Fibroblast of skin of left biceps (primary cell): ENCODE measurements at places on chromosomes 5 and 9.

GRCh38 chr9:88571419-88571818 lies 36.4 kb downstream of the NXNL2 start:
- no peak for DNase-seq

DNA sequence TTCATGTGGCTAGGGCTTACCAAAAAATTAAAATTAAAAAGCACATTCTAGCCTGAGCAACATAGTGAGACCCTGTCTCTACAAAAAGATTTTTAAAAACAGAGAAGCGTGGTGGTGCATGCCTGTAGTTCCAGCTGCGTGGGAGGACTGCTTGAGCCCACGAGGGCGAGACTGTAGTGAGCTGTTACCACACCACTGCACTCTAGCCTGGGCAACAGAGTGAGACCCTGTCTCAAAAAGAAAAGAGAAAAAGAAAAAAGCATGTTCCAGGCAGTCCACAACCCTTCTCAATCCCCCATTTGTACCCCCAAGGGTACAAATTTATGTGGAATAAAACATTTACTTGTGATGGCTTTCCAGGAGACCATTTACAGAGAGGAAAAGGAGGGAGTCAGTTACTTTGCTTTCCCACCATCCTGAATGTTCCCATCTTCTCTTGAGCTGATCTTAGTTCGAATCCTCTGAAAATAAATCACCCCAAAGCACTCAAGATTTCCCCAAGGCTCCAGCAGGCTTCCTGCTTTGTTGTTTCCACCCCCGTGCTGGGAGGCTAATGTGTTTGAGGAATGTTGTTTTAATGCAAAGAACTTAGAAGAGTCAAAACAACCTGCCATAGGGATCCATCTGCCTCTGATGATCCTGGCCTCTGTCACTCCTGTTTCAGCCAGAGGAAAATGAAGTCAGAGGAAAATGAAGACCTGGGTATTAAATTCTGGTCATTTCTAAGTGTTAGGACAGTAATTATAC lies 384.7 kb downstream of the BNC2 start:
- DNase-seq: no peak

- no peak for DNase-seq
Measured at GRCh38 chr5:144844086-144844485, 673.4 kb downstream of the KCTD16 start.

DNA sequence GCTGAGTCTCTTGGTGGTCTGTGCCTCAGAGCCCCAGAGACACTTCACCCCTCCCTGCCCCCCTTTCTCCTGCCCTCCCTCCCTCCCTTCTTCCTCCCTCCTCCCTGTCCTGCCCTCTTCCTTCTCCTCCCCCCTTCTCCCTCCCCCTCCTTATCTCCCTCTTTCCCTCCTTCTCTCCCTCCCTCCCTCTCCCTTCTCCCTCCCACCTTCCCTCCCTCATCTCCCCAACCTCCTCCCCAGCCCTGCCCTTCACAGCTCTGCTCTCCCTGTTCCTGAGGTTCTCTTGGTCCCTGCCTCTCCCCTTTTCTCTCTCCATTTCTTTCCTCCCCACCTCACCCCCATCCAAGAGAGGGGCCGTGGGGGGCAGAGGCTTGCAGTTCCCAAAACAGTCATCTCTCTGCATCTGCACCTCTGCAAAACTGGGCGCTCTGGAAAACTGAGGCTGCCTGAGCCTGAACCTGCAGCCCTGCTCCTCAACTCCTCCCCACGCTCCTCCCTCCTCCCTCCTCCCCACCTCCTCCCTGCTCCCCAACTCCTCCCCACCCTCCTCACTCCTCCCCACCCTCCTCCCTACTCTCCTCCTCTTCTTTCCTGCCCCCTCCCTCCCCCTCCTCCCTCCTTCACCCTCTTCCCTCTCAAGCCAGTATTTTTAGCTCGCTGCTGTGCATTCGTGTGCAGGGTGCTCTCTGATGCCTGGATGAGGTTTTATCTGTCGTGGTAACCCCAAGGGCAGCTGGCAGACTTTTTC lies 219.1 kb downstream of the C9orf50 start:
- DNase-seq: no peak

- DNase-seq: no peak
Measured at GRCh38 chr5:139138109-139138508, 60.1 kb downstream of the SIL1 start.

DNA sequence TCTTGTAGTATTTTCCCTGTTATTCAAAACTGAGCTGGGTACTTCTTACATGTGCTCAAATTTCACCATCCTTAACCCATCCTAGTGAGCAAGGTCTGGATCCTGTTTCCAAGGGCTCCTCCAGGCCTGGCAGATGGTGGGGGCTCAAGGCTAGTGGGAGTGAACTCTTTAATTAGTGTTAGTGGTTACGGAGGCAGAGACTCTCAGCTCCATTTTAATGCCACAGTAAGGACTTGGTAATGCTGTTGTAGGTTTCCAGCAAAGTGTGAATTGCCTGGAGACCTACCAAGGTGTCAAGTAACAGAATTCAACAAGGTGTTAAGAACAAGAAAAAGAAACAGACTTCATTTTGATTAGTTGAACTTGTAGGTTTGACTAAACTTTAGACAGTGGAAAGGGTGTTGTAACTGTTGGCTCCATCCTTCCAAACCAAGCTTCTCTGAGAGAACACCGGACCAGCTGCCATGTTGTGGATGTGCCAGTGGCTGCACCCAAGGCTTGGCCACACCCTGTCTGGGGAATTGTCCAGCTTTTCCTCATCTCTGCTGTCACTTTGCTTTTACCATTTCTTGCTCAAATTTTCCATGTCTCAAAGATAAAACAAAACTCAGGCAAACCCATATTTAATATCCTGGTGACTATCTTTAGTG lies 98.7 kb downstream of the ADCY2 start:
- DNase-seq: no peak

- DNase-seq: no peak
Measured at GRCh38 chr5:53063176-53063575, 46.4 kb downstream of the MOCS2 start.

GRCh38 chr5:176474476-176474875 lies 26.3 kb downstream of the FAF2 start:
- peak; percentile 29 for DNase-seq

DNA sequence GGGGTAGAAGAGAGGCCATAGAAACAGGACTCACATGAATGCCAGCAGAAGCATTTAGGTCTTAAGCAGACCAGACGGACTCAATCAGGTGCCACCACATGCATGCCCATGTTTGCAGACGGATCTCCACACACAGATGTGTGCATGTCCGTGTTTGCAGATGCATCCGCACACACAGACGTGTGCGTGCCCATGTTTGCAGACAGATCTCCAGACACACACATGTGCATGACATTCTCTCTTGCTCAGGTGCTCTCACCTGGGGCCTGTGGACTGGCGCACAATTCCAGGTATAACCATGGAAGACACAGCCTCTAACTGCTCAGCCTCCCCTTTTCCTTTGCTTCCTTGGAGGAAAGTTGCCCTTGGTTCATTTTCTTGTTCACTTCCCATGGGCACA lies 148.3 kb downstream of the CACNA1B start:
- DNase-seq: no peak

- DNase-seq: no peak
Measured at GRCh38 chr9:7316967-7317366, 482.6 kb downstream of the DMAC1 start.

DNA sequence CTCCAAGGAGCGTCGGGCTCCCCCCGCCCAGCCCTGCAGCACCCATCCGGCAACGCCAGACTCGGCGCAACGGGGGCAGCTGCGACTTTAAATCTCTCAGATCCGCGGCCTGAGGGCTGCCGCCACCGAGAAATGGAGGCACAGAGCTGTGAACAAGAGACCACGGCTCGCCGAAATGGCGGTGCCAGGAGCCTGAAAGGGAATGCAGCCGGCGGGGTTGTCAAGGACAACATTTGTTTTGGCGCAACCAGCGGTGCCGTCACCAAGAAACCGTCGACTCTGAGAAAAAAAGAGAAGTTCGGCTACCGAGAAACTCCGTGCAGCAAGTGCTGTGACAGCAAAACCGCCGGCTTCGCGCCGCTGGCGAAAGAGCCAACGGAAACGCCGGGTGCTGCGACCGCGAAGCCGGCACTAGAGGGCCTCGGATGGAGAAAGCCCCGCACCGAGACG lies 2.1 kb upstream of the ANXA2R start:
- no peak for DNase-seq

- no peak for DNase-seq
Measured at GRCh38 chr5:164627021-164627420, 1121.6 kb downstream of the MAT2B start.

DNA sequence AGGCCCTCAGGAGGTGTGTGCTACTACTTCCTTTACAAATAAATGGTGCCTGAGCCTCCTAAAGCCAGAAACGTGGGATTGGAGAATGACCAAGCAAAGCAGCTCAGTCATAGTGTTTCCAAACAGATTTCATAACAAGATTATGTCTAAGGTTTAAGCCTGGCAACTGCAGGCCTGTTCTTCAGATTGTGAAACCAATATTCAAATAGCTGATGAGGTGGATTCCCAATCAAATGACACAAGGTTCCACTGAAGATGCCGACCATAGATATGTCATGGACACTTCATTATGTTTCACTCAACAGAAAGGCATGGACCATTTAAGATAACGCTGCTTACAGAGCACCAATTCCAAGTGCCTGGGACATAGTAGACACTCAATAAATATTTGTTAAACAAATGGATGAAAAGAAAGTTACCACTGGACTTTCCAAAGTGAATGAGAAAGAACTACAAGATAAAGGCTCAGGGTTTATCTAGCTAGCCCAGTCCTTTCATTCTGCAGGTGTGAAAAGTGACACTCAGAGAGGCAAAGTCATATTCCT lies 189.5 kb downstream of the ACTL7B start:
- DNase-seq: no peak

GRCh38 chr9:8708728-8709127 lies 909.1 kb upstream of the DMAC1 start:
- DNase-seq: no peak

GRCh38 chr5:136058972-136059354 lies 30.2 kb downstream of the TGFBI start:
- DNase-seq: no peak

DNA sequence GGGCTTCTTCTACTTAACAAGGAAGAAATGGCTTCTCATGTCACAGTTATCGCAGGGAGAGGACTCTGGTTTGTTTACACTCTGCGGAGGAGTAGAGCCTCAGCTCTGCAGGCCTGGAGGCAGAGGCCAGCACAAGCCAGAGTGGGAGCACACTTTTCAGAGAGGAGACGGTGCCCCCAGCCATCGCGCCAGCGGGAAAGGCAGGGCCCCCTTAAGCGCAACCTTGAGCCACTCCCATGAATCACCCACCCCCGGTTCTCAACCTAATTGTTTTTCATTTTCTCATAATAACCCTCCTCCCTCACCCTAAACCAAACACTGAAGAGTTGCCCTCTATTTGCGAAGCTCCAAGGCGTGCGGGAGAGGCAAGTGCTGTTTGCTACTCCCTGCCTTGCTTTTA lies 208.4 kb upstream of the TBCA start:
- DNase-seq: no peak

GRCh38 chr5:179870403-179870903 lies 11.8 kb upstream of the MRNIP start:
- DNase-seq: no peak

GRCh38 chr5:125190232-125191087 lies 444.0 kb upstream of the ZNF608 start:
- no peak for DNase-seq

- DNase-seq: no peak
Measured at GRCh38 chr9:117101008-117101407, 313.8 kb downstream of the ASTN2 start.

- peak; percentile 92 for DNase-seq
Measured at GRCh38 chr5:103505581-103506305, 56.8 kb downstream of the NUDT12 start.

GRCh38 chr5:175617447-175617846 lies 40.4 kb upstream of the HRH2 start:
- no peak for DNase-seq

GRCh38 chr9:97555164-97555563 lies 53.7 kb downstream of the TMOD1 start:
- no peak for DNase-seq

DNA sequence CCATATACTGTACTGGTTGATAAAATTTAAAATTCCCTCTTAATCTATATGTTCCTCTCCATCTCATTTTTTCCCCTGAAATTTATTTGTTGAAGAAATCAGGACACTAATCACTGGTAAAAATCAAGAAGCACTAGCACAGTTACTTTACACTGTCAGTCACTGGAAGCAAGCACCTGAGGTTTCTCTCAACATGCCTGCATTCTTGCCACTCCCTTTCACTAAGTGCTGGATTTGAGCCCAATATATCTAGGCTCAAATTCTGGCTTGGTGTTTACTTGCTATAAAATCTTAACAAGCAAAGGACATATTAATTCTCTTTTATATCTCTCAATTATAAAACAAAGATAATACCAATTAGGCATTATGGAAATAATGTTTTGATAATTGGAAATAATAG lies 58.6 kb downstream of the DIAPH1 start:
- no peak for DNase-seq

DNA sequence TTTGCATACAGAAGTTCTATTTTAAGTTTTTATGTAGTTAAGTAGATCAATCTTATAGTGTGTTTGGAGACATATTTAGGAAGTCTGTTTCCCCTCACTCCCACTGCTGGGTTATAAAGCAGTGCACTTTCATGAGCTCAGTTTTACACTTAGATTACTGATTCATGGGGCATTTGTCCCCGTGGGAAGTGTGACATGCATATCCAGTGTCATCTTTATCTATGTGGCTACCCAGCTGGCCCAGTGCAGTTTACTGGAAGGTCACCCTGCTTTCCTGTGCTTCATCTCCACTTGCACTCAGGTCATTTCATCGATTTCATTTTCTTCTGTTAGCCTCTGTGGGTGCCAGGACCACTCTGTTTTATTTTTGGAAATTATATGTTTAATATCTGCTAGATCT lies 49.1 kb downstream of the ADCY2 start:
- no peak for DNase-seq

GRCh38 chr9:136655536-136656182 lies 7.1 kb upstream of the EGFL7 start:
- no peak for DNase-seq

- no peak for DNase-seq
Measured at GRCh38 chr9:96480736-96481135, 30.8 kb downstream of the HABP4 start.

DNA sequence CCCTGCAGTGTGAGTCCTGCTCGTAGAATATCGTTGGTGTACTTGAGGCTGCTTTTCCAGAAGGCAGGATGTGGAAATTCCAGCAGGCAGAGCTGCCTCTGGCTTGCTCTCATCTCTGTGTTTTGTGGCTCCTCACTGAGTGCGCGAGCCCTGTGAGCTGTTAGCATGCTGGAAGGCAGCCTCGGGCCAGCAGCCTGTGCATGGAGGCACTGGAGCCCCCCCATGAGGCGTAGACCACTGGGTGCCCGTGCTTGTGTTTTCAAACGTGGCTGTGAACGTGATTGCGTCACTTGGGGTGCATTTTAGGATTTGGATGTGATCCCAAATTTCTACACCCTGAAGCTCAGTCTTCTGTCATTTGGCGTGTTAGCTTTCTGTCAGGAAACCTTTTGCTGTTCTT lies 3.2 kb downstream of the WDR5 start:
- no peak for DNase-seq
